ENCODE measurements at places on chromosomes 2 and 18.

DNA sequence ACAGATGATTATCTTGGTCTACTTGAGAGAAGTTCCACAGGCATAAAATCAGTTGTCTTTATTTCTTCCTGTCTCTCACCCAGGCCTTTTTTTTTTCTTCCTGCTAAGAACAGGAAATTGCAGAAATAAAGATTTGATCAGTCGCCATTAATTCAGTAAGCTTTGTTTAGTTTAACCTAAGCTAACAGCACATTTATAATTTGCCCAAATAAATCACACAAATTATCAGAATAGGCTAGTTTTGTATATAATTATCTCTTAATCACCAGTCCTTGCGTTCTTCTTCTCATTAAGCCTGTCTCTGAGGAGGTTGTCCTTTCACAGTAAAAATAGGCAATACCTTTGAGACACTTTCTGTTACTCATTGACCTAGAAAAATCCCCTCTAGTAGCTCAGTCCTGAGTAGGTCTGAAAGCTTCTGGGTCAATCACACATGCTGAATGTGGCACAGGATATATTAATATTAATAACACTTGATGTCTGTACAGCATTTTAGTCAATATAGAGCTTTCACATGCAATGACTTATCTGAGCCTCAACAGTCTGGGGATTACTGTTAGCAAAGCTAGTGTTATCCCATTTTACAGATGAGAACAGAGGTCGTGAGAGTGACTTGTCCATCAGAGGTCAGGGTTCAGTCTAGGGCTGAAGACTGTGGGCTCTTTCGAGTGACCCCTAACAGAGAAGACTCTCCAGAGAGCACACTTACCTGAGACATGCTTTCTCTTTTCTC, 11.2 kb upstream of the STK17B start:
- DNase-seq: peak; percentile 73

DNA sequence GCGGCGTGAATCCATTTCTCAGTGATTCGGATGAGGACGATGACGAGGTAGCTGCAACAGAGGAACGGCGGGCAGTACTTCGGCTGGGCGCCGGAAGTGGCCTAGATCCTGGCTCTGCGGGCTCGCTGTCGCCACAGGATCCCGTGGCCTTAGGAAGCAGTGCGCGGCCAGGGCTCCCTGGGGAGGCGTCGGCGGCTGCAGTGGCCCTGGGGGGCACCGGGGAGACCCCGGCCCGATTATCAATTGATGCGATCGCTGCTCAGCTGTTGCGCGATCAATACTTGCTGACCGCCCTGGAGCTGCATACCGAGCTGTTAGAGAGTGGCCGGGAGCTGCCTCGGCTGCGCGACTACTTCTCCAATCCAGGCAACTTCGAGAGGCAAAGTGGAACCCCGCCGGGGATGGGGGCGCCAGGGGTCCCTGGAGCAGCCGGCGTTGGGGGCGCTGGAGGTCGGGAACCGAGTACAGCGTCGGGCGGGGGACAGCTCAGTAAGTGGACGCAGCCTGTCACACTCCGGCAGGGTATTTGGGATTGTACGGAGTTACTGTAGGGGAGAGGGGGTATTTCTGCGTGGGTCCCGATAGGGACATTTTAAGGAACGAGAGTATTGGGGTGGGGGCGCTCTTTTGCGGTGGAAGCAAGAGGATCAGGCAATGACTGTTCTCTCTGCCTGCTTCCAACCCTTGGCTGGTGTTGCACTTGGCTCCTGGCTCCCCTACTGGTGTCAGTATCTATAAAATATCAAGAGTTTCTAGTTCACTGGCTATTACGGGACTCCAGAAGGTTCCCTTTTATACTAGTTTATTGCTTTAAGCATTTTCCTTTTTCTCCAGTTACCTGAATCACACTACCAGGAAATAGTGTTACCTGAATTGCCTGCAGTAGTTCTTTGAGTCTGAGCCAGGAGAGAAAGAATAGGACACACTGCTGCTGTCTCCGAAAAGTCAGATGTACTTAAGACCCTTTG, 772 bp downstream of the RELCH start:
- DNase-seq: no peak

- no peak for DNase-seq
Measured at GRCh38 chr2:191386938-191387536, 141.8 kb downstream of the MYO1B start.

DNA sequence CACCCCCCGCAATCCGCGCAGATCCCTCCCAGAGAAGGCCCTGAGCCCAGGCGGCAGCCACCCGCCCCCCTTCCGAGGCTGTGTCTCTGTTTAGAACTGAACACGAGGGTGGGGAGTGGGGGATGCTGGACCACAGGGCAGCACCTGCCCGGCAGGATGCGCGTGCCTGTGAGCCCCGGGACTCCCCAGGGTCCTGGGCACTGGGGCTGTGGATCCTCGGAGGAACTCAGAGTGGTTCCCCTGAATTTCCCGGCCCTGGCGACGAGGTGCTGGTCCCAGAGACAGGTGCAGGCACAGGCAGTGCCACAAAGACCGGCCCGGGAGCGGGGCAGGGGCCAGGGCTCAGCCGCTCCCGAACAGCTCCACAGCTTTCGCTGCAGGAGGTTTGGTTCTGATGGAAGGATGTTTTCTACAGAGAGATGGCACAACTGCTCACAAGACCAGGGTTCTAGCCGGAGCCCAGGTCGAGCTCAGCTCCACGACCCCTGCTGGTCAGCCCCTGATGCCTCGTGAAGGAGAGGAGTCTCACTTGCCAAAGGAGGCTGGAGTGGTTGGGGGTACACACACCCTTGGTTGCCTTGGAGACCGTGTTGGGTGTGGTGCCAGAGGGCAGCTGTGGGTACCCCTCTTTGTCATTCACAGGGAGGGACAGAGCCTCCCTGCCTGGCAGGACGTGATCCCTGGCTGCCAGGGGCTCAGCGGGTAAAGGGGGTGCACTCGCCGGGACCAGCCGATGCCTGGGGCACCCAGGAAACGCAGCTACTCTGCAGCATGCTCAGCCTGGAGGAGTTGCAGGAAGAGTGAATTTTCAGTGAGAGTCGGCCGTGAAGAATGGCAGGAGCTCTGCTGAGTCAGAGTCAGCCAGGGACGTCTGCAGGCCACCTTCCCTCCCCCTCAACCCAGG, 4.4 kb upstream of the NEU4 start:
- no peak for DNase-seq

DNA sequence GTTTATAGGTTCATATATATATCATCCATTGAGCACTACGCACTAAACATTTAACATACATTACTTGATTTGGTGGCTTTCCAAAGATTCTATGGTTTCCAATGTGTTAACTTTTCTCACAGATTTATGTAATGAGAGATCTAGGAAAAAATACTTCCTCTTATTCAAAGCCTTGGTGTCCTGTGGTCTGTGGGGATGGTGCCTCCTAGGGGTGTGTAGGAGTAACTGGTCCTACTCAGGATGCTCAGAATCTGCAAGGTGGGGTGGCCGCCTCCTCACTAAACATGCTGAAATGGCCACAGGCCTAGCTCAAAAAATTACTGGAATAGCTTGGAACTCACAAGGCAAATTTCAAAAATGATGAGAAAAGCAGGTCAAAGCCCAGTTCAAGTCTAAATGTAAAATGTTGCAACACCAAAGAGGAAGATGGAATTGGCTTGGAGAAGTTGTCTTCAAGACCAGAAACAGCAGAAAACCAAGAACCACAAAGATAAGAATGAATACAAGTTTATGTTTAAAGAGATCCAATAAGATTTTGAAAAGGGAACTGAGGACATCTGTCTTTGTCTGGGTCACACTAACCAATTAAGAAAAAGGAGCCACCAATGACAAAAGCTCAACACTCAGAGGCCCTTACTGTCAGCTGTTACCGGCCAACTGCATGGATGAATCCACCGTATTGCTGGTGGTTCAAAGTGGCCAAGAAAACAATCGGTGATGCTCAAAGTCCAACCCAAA, 11.5 kb downstream of the GPR55 start:
- peak; percentile 23 for DNase-seq

- DNase-seq: no peak
Measured at GRCh38 chr2:61962095-61962984, 56.9 kb downstream of the COMMD1 start.

DNA sequence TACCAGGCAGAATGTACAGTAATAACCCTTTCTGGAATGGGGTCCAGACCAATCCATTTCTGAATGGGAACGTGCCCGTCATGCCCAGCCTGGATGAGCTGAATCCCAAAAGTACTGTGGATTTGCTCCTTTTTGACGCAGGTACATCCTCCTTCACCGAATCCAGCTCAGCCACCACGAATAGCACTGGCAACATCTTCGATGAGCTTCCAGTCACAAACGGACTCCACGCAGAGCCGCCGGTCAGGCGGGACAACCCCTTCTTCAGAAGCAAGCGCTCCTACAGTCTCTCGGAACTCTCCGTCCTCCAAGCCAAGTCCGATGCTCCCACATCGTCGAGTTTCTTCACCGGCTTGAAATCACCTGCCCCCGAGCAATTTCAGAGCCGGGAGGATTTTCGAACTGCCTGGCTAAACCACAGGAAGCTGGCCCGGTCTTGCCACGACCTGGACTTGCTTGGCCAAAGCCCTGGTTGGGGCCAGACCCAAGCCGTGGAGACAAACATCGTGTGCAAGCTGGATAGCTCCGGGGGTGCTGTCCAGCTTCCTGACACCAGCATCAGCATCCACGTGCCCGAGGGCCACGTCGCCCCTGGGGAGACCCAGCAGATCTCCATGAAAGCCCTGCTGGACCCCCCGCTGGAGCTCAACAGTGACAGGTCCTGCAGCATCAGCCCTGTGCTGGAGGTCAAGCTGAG, 89.6 kb downstream of the SH3BP4 start:
- no peak for DNase-seq

DNA sequence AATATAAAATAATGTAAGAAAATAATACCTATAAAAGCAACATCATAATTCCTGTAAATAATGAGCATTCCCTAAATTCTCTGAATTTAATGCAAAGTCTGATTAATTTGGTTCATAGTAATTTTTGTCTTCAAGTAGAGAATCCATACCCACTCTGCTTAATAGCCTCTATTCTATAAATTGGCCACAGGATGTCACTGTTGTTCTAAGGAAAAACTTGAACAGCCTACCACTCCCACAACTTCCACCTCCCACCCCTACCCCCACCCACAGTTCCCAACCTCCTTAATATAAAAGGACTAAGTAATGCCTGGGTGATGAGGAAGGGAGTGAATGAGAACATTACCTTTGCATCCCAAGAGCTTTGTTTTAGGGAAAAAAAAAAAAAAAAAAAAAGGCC, 27.2 kb upstream of the BBS5 start:
- DNase-seq: no peak

- DNase-seq: no peak
Measured at GRCh38 chr2:225086915-225087314, 44.6 kb upstream of the DOCK10 start.

DNA sequence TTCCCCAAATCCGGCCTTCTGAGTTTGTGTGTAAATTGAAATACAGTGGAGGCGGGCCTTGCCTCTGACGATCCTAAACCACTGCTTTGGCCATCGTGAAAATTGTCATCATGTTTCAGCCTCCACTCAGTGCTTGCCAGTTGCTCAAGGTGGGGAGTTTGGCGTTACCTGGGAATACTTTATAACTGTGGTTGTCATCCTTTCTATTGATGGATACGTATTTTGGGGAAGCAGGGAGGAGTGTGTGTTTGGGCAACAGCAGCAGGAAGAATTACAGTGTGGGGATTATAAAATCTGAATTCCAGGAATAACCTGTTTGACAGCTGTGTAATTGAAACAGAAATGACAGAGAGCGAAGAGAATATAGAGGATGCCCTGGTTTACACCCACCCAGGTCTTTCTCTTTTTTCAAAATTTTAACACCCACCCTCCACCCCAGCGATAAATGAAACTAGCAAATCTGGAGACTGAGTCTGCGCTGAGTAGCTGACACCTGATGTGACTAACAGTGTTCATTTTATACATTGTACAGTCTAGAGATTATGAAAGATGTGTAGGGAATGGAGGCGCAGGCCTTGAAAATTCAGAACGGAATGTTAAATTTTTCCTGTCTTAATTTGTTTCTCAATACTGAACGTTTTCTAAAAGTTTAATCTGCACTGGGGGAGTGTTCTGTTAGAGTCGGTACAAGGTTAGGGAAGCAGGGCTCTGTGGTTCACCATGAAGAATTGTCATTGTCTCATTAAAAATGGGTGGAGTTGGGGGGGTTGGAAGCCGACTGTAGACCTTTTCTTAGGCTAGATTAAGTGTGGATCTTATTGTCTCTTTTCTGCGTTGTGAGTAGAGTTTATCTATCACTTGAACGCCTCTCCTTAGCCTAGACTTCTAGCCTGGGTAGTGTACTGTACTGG, 1.6 kb downstream of the MAP4K4 start:
- DNase-seq: no peak

- no peak for DNase-seq
Measured at GRCh38 chr2:30979822-30980245, 158.4 kb downstream of the GALNT14 start.

GRCh38 chr2:45212953-45213635, 203.8 kb upstream of the SIX2 start:
- no peak for DNase-seq

- no peak for DNase-seq
Measured at GRCh38 chr2:118580651-118581050, 266.8 kb downstream of the EN1 start.

- DNase-seq: no peak
Measured at GRCh38 chr2:50118905-50119702, 912.8 kb downstream of the NRXN1 start.

Measured in CD4-positive, alpha-beta T cell treated with Interleukin-4 for 1 hour (primary cell).